ENCODE measurements at places on chromosomes 7 and 10.

GRCh38 chr10:31320550-31321211 lies 1.7 kb downstream of the ZEB1 start:
- no peak for DNase-seq

GRCh38 chr7:24704311-24704710 lies 53.0 kb downstream of the GSDME start:
- DNase-seq = no peak

DNA sequence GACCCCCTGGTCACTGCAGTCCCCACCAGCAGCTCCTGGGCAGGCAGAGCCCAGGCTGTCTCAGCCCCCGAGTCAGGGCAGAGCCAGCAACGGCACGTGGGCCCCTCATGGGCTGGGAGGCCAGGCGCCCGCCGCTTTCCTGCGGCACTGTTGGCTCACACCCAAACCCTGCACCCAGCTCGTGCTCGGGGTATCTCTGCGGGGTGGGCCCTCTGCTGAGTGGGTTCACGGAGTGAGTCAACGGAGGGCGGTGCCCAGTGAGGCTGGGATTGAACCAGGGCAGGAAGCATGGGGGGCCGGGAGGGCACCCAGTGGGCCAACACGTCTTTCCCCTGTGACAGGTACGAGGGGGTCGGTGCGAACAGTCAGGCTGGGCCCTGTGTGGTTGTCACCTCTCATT lies 28.9 kb downstream of the ADAP1 start:
- no peak for DNase-seq

GRCh38 chr10:103691723-103692435 lies 163.5 kb downstream of the SH3PXD2A start:
- no peak for DNase-seq

DNA sequence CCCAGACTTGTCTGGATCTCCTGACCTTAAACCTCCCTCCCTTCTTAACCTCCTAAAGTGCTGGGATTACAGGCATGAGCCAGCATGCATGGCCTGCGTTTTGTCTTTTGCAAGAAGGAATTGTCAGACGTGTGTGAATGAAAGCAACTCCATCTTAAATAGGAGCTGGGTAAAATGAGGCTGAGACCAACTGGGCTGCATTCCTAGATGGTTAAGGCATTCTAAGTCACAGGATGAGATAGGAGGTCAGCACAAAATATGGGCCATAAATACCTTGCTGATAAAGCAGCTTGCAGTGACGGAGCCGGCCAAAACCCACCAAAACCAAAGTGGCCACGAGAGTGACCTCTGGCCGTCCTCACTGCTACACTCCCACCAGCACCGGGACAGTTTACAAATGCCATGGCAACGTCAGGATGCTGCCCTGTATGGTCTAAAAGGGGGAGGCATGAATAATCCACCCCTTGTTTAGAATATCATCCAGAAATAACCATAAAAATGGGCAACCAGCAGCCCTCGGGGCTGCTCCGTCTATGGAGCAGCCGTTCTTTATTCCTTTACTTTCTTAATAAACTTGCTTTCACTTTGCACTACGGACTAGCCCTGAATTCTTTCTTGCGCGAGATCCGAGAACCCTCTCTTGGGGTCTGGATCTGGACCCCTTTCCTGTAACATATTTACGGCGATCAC lies 41.2 kb upstream of the SDK1 start:
- no peak for DNase-seq

DNA sequence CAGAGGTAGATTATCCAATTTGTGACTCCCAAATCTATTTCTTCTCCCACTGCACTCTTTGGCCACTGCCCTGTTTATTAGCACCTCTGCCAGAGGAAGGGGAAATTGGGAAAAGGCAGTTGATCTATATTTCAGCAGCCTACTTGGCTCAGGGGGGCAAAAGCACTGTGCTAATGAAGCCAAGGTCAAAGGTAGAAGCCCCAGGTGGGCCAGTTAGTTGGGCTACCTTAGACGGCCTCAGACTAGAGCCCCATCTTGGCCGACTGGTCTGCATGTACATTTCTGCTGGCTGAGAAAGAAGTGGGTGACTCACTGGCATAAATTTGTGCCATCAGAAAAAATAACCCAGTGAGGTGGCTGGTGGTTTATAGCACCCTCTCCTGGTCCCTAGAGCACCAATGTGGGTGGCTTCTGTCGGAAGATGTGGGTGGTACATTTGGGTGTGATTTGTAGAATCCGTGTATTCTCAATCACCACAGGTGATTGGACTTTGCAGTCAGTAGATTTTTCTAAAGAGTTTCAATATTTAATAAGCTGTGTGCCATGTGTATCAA lies 293.3 kb upstream of the MKI67 start:
- DNase-seq = no peak

DNA sequence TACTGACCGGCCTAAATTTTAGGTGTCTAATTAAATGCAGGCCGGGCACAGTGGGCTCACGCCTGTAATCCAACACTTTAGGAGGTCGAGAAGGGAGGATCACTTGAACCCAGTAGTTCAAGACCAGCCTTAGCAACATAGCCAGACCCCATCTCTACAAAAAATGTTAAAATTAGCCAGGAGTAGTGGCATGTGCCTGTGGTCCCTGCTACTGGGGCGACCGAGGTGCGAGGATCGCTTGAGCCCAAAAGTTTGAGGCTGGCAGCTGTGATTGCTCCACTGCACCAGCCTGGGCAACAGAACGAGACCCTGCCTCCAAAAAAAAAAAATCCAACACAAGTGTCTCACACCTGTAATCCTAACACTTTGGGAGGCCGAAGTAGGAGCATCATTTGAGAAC lies 491 bp upstream of the SLC37A3 start:
- no peak for DNase-seq

DNA sequence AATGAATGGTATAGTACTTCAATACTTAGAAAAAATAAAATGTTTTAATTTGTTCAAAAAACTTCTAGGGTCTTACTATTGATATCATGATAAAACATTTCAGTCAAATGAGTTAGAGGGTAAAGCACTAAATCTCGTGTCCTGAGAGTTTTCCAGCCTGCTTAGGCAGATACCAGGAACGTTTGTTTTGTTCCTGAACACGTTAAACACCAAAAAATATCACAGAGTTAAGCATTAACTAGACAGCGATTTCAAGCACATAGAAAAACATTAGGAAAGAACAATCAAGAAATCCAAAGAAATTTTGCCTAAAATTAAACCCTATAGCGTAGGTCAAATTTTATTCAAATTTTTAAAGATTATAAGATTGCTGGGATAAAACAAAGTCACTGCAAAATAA lies 204.6 kb upstream of the AGR3 start:
- DNase-seq = no peak

GRCh38 chr7:14900051-14900450 lies 2.5 kb downstream of the DGKB start:
- DNase-seq = no peak

GRCh38 chr10:71531485-71532446 lies 135.0 kb downstream of the CDH23 start:
- DNase-seq = no peak

- DNase-seq = no peak
These were observed 12.8 kb downstream of the LRRN3 start for GRCh38 chr7:111103678-111104274.

DNA sequence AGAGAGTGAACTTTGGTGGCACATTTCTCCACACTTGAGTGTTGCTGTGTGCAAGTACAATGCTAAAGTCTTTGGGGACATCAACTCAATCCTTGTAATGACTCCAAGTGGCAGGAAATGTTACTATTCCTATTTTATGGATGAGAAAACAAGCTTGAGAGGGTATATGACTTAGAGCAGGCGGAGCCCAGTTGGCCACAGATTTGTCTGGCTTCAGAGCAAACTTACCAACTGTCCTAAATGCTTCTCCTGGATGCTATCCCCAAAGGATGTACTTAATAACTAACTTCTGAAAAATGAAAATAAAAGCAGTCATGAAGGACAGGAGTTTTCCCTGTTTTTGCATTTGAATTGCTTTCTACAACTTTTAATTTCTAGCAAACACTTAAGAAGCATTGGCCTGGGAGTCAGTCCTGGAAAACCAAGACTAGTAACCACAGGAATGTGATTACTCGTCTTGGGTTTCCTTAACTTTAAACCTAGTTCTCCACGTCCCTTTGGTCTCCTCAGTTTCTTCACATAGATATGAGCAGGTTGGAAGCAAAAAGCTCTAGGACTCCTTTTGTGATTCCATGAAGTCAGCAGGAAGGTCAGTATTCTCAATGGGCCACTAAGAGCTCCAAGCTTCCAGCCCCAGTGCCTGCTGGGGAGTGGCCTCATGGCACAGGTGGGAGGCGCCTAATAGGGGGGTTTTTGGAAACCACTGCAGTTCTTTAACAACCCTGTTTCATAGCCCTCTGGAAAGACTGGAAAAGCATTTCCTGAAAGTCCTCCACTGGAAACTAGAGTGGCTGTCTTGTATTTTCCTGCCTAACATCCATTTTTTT lies 140.8 kb downstream of the GLCCI1 start:
- DNase-seq = no peak
